ENCODE measurements at places on chromosomes 1 and 21.
A peak's percentile ranks its signal among the peaks of the same experiment; 100 is the strongest.

DNA sequence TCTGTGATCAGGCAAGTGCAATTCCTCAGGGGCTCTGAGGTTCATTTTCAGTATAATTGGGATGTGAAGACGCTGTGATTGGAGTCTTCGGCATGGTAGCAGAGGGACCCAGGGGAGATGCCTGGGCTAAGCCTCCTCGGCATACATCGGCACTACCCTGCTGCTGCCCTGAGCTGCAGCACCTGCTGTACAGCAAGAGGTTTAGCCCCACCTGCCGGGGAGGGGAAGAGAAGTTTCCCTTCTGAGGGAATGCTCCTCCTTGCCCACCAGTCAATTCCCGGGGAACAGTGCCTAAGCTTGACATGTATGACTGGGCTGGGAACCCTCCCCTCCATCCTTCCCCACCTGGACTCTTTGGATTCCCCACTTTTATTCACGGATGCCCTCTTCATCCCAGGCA is 24.9 kb downstream of the CNIH3 start:
- DNase-seq, result no peak

DNA sequence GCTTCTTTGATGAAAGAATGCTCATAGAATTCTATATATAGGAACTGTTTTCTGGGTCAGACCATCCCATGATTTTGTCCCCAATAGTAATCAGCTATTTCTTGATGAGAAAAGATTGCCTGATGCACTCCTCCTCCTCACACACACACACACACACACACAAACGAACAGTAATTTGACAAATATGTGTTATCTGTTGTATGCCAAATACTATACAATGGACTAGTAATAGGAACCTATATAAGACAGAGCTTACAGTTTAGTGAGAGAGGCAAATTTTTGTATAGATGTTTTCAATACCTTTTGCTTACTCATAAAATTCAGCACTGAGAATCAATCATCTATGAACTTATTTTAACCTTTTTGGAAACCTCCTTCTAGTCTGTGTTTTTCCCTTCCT is 76.8 kb downstream of the PLA2G4A start:
- no peak for DNase-seq

DNA sequence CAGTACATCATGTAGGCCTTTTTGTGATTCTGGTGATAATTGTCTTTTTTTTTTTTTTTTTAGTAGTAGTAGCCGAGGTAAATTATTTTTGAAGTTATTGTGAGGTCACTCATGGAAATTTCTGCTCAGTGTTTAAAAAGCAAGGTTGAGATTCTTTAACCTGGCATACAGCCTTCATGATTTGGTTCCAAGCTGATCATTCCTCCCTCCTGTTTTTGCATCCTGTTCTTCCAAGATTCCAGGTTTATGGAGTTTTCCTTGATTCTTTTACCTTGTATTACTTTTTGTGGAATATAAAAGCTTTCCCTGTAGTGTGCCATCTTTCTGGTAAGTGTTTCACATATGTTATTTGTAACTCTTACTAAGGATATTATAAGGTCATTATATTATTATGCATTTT is 9.1 kb downstream of the ZFYVE9 start:
- no peak for DNase-seq

GRCh38 chr21:17491716-17492414 is 21.0 kb upstream of the CXADR start:
- DNase-seq, result peak; percentile 8

DNA sequence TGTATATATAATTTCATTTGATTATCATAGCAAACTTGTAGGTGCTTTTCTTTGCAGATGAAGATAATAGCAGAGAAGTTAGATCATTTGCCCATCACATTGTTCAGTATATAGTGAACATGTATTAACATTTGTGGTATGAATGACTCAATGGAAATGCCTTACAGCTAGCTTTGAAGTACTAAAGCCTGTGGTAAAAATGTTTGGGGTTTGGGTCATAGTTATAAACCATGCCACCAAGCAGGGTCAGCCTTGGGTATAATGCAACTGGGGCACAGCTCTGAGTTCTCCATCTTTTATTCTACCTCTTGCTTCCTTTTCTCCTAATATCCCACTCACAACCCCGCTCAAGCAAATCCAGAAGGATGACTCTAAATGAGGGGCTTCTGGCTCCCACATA is 141.6 kb downstream of the KCNT2 start:
- no peak for DNase-seq

GRCh38 chr1:161115132-161115711 is 2.6 kb downstream of the PFDN2 start:
- DNase-seq, result no peak

GRCh38 chr21:46031484-46031883 is 49.9 kb downstream of the COL6A1 start:
- no peak for DNase-seq

GRCh38 chr1:11558871-11559590 is 80.1 kb downstream of the DISP3 start:
- DNase-seq, result no peak

DNA sequence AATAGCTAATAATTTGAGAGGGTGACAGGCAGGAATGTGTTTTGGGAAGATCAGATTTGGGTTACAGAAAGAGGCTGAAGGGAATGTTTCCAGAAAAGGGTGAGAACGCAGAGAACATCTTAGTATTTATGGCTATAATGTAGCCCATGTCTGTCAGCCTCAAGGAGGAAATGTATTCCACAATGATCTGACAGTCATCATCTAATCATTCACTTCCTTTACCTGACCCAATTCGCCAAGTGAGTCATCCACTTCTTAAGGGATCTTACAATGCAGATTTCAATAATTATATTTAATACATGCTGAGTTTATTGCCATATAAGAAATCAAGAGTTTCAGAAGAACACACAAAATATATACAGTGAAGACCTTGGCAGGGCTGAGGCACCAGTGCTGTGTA is 10.8 kb downstream of the TRIM45 start:
- DNase-seq, result no peak

DNA sequence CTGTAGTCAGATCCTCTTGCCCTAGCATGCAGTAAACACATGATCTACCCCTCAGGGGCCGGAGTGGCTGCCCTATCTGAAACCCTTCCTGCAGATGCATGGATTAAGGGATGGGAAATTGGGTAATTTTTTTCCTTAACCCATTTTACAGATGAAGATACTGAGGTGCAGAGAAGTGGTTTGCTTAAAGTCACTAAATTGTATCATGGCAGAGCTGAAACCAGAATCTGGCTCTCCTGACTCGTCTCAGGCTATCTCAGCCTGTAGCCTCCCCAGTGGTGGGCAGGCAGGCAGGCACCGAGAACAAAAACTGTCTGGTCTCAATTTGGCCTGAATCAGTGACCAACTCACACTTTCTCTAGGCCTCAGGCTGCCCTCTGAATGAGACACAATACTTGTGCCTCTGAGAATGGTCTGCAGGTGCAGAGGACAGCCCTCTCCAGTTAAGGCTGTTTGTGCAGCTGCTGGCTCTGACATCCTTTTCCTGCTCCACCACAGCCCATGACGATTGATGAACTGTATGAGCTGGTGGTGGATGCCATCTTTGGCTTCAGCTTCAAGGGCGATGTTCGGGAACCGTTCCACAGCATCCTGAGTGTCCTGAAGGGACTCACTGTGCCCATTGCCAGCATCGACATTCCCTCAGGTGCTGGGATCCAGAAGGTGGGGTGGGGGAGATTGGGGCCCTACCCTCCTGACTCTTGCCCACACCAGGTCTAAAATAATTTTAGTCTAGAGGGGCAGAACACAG is 1.5 kb downstream of the NAXE start:
- no peak for DNase-seq

DNA sequence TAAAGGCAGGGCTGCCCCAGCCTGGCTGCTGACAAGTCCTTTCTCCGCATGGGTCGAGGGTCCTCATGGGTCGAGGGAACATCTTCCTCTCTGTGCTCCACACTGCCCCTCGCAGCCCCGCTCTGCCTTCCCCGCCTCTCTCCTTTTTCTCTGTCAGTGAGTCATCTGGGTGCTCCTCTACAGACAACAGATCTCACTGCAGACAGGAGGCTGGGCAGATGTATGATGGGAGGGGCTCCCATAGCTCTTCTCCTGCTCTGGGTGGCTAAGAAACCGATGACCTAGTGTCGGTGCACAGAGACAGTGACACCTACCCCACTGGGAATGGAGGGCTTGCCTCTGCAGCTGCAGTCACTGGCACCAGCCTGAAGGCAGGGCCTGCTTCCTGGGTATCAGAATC is 5.5 kb downstream of the KCNA10 start:
- no peak for DNase-seq

DNA sequence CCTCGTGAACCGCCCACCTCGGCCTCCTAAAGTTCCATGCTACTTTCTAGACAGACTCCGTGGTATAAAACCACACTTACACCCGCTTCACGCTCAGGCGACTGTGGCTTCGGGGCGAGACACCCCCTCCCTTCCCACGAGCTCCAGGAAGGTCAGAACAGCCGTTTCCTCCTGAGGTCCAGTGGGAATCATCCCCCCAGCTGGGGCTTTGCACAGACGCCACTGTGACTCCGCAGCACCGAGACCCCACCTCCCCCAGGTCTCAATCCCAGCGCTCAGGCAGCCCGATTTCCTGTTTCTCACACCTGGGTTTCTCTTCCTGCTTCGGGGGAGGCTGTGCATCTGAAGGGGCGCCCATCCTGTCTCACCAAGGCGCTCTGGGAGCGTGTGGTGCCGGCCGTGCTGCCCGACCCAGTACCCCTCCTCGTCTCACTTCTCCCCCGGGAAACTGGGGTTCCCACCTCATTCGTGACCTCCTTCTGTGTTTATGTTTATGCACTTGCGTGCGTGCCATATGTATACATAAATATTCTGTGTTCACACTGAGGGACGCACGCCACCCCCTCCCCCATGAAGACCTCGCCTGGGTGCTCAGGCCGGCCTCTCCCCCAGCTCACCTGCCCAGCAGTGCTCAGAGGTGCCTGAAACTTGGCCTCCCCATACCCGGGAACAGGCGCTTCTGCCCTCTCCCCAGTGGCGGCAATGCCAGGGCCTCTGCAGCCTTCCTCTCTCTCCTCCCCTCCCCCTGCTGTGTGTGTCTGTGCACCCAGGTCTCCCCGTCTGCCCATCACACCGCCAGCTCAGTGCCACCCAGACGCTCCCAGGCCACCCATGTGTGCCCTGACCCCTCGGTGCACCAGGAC is 14.6 kb downstream of the SLC35E2B start:
- DNase-seq, result no peak

DNA sequence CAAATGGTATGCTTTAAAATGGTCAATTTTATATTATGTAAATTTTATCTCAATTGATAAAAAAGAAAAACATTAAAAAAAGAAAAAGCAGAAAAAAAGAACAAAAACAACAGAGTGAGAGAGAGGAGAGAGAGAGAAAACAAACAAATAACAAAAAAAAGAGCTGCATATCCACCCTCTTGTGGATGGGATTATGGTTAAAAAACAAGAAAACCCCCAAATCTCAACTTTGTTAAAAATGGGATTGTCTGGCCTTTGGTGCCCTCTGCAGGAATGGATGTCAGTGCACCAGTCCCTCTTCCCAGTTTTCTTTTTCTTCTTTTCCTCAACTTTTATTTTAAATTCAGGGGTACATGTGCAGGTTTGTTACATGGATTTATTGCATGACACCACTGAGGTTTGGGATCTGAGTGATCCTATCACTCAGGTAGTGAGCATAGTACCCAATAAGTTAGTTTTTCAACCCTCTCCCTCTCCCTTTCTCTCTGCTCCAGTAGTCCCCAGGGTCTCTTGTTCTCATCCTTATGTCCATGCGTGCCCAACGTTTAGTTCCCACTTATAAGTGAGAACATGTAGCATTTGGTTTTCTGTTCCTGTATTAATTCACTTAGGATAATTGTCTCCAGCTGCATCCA is 28.1 kb downstream of the RNF187 start:
- DNase-seq, result no peak

- no peak for DNase-seq
Measured at GRCh38 chr1:244713332-244713731, 60.4 kb downstream of the DESI2 start.

DNA sequence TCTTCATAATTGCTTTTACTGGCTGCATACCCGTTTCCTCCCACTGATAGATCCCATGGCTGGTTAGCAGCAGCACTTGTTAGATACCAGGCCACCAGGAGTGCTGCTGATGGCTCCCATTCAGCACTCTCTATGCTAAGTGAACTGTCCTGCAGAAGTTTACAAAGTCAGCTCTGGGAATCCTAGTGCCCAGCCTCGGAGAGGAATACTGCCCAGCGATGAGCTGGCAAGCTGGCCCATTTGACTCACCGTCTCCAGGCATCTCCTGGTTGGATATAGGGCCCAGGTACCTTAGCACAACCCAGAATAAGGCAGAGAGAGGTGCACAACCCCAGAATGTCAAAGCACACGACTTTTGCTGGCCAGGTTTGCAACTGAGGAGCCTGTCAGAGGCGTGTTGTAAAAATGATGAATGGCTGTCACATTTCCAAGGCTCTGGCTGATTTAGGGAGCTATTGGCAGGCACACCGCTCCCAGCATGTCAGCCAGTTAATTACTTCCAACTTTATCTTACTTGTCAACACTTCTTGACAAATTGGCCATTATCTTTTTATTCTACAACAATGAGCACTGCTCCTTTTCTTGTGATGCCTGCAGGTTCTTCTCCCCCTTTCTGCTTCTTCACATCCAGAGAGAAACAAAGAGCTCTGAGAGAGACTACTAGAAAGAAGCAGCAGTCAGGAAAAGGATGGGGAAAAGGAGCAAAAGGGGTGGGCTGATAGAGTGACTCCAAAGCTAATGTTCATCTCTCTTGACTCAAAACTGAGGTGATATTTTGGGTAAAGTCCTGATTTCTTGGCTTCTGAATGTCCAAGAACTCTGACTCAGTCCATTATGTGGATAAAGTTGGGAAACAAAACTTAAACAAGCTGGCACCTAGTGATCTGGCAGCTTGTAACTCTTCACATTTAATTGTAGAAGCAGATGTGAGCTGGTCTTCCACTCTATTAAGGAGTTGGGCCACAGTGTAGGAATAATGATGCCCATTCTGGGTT is 10.8 kb upstream of the ANGPTL7 start:
- no peak for DNase-seq

DNA sequence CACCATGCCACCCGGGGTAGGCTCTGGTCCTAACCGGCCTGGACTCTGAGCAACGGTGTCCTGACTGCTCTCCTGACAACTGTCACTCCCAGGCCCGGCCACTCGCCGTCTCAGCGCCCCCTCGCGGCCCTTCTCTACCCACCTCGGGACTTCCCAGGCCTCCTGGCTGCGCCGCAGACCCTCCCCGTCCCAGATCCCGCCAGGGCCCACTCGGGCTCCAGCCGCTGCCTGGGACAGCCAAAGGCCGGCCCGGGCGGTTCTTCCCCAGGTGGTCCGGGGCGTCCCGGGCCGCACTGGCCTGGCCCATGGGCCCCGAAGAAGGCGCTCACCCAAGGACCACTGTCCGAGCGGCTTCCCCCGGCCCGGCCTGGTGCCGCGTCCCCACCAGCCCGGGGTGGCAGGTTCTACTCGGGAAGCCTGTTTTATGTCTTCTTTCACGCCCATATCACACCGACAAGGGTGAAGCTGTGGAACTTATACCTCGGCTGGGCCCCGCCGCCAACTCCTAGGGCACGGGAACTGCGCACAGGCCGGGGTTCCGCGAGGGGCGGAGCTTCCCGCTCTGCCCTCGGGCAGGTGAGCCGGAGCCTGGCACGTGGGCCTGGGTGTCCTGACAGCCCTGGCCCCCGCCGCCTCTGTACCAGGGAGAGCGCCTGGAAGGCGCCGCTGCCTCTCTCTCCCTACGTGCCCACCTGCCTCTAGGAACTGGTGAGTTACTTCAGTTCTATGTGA is 138.3 kb downstream of the TTLL7 start:
- peak; percentile 81 for DNase-seq
